EL (cell line): ENCODE measurements at places on chromosomes 5 and 9.
A peak's percentile ranks its signal among the peaks of the same experiment; 100 is the strongest.

DNA sequence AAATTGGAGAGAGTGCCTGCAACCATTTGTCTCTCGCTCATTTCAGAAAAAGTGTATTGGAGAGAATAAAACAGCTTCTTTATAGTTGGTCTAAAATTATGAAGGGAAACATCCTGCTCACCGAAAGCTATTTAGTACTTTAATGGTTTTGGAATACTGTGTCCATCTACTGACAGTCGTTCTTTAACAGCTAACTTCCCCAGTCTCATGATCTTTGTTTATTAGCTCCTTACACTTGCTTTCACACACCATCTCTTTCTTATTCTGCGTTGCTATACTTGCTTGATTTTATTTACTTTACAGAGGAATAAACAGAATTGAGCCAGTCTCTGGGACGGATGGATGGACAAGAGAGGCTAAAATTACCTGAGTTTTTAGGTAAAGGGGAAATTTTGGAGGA is 229.3 kb downstream of the CCDC171 start:
- DNase-seq = no peak

DNA sequence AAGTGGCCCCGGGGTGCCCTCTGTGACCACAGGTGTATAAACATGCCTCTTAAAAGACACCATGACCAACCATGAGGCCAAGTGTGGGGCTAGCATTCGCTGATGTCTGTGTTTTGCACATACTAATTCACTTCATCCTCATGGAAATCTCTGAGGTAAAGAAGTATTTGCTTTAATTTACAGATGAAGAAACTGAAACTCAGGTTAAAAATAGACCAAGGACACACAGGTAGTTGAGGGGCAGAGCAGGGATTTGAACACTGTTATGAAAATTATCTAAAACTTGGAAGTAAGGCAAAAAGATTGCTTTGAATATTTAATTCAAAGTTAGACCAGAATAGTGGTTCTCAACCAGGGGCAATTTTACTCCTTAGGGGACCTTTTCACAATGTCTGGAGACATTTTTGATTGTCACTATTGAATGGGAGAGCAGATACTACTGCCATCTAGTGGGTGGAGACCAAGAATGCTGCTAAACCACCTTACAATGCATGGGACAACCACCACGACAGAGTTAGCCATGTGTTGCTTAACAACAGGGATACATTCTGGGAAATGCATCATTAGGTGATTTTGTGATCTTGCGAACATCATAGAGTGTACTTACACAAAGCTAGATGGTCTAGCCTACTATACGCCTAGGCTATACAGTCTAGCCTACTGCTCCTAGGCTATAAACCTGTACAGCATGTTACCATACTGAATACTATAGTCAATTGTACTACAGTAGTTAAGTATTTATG is 8.0 kb upstream of the FXN start:
- DNase-seq = peak; percentile 40

DNA sequence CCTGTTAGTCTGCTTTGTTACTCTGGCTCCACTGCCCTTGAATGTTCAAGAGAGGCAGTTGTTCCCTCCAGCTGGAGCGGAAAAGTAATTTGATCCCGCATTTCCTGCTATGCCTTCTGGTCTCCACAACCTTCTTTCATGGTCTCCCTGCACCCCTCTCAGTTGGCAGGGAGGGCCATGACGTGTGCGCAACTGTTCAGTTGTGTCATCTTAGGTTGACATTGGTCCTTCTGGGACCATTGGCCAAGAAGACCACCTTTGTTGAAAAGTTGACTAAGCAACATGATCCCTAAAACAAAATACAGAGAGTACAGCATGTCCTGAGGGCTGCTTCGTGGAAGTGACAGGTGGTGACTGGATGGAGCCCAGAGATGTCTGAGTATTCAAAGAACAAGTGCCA is 192.5 kb upstream of the TUT7 start:
- no peak for DNase-seq

GRCh38 chr5:56227691-56228090 is 5.4 kb downstream of the ANKRD55 start:
- DNase-seq = no peak

DNA sequence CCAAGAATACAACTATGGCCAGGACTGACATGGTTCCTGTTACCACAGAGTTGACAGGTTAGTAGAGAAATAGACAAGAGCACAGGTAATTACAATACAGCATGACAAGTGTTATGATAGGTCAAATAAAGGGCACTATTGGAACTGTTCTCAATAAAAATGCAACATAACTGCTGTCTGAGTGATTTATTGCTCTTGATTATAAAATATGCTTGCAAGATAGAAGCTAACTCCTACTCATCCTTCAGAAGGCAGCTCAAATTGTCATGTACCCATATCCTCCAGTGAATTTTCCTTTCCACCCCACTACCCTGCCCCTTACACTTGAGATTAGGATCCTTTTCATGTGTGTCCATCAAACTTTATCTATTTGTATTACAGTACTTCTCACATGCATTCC is 35.1 kb upstream of the ATG10 start:
- no peak for DNase-seq

- no peak for DNase-seq
Measured at GRCh38 chr5:157347301-157348048, 81.6 kb downstream of the CYFIP2 start.

GRCh38 chr5:148912714-148913398 is 86.4 kb downstream of the ADRB2 start:
- DNase-seq = peak; percentile 100

DNA sequence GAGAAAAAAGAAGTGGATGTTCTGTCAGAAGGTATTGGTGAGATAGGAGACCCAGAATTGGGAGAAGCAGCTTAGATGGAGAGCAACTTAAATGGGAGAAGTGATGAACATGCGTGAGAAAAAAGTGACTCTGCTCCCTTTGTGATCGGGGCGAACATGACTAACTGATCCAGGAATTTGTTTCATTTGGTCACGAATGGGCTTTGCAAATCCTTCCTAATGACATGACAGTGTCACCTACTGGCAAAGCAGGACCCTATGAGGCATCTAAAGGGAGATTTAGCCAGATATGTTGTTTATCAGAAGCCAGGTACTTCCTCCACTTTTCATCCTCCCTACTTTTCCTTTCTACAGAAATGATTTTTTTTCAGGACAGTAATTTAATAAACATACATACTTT is 787.4 kb upstream of the RGMB start:
- DNase-seq = peak; percentile 86

DNA sequence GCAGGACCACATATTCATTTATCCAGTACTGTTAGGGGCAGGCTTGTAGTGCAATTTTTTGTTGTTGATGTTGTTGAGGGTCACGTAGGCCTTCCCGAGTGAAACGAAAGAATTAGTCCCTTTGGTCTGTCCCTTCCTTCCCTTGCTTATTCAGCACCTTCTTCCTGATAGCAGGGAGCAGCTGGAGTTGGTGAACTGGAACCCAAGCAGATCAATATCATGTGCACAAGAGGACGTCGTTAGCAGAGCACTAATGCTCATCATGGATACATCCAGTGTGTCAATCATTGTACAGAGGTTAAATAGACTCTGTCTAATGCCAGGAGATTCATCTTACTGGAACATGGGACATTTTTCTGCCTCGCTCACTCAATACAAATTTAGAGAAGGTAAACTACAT is 33.0 kb upstream of the MAP1B start:
- DNase-seq = no peak

DNA sequence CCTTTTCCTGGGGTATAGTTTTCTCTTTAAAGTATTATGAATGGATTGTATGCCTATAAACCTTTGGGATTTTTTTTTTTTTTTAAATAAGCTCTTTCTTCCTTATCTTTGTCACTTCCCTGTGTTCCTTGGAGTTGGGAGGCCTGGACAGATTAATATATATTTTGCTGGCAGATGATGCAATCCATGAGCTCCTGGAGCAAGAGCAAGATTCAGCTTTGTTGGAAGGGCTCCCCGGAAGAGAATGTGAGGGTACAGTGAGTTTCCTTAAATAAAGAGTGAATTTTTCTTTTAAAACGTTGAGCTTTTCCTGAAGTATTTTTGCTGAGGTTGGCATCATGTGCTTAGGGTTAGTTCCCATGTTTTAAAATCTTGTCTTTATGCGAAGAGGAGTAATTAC is 98.7 kb upstream of the SLC28A3 start:
- no peak for DNase-seq

DNA sequence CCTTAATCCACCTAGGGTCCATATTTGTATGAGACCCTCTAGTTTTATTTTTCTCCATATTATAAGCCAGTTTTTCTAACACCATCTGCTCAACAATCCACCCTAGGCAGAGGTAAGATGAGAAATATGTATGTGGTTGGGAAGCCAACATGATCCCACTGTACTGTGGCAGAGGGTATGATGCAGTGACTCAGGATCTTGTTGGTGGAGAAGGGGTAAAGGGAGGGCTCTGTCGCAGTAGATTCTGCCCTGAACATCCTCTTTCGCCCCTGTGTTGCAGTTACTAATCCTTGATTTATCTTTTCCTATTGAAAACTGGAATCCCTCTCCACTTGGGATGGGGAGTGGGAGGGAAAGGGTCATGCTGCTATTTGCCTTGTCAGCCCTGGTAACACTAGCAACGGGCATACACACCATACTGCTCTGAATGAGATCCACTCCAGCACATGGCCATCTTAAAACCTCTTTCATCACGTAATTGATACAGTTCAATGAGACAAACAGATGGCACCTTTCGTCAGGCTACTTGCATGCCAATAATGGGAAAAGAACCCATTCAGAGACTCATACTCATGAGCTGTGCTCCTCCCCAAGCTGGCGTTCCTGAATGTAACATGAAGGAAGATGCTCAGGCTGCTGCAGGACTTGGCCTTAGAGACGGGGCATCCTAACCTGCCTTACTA is 63.0 kb downstream of the ADAMTS12 start:
- peak; percentile 67 for DNase-seq

DNA sequence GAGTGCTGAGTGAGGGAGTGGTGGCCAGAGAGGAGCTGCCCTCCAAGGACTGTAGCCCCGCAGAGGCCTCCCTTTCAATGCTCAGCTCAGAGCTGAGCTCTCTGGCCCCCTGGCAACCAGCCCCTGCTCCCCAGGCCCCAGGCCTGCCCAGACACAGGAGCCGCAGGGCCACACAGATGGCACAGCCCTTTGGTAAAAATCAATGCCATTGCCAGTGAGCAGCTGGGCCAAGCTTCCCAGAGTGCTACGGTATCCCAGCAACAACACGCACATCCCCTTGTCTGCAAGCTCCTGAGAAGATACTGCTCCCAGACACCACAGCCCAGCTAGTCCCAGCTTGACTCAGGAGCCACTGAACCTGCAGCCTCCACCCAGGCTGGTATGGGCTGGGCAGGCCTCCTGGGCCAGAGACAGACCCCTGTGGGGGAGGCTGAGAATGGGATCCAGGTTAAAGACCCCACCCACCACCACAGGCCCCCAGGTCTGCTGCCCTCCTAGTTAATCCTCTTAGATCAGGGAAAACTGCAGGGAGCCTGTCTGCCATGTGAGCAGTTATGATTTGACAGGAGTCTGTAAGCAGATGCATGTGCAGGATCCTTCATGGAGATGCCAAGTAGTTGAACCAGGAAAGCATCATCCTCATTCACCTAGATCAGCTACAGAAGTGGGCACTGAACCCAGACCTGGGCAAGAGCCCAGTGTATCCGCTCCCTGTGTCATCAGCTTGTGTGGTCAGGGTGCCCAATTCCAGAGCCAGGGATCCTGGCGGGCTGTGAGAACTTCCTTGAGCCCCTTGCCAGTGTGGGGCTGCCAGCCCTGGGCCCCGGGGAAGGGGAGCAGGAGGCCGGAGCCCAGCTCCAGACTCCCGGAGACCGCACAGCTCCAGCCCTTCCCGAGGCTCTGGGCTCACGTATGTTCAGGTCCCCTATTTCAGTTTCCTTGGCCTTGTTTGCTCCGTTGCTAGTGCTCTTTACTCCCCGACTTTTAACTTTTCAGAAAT is 26.7 kb upstream of the ADAMTS2 start:
- DNase-seq = no peak

DNA sequence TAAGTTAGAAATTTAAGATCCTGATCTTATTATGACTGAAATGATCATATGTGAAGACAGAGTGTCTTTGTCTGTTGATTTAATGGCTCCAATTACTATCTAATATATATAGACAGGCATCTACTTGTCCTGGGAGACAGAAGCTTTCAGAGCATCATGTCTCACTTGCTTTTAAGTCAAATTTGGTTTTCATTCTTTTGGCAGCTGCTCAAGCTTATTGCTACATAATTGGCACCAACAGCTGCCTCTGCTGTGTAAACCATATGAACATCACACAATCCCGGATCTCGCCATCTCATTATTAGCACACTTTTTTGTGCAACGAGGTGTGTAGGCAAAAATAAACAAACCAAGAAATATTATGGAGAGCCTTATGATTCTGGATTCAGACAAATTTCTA is 1717.9 kb downstream of the EFNA5 start:
- no peak for DNase-seq

GRCh38 chr5:64384765-64385164 is 121.0 kb upstream of the RGS7BP start:
- DNase-seq = peak; percentile 38

DNA sequence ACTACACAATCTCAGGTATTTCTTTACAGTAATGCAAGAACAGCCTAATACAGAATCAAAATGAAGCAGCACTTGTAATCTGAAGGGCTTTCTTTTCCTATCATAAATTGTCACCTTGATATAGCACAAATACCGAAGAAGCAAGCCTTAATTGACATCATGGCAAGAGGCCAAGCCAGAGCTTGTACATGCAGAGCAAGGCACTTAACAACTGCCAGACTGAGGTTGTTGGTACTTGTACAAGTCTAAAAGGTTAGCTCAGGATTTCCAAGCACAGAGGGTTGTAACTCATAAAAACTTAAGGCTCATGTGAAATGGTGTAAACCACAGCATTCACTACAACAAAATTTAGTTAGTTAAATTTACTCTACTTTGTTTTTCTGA is 158.8 kb upstream of the SPEF2 start:
- no peak for DNase-seq

DNA sequence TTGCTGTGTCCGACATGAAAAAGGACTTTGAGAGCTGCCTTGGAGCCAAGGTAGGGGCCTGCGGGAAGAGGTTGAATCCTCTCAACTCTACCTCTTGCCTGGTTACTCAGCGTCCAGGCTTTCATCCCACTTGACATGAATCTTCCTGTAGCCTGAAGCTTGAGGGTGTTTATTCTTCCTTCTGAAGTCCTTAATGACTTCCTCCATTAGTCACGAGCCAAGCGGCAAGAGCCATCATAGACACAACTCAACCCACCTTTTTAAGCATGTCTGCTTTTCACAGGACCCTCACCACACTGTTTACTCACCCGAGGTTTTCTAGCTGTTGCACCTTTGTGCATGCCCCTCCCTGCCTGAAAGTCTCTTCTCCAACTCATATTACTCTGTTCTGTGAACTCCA is 40.2 kb downstream of the ACO1 start:
- DNase-seq = peak; percentile 58

- DNase-seq = no peak
Measured at GRCh38 chr5:81234801-81235200, 1.7 kb downstream of the CKMT2 start.

- no peak for DNase-seq
Measured at GRCh38 chr5:160959804-160960203, 107.8 kb upstream of the ATP10B start.
